ENCODE measurements at places on chromosomes 1 and 21.

- no peak for DNase-seq
These were observed 35.1 kb upstream of the PRSS38 start for GRCh38 chr1:227780101-227781044.

- no peak for DNase-seq
These were observed 191.7 kb upstream of the CAMK1G start for GRCh38 chr1:209391792-209392191.

- DNase-seq, result no peak
These were observed 391.1 kb downstream of the PLPP3 start for GRCh38 chr1:56188221-56188620.

DNA sequence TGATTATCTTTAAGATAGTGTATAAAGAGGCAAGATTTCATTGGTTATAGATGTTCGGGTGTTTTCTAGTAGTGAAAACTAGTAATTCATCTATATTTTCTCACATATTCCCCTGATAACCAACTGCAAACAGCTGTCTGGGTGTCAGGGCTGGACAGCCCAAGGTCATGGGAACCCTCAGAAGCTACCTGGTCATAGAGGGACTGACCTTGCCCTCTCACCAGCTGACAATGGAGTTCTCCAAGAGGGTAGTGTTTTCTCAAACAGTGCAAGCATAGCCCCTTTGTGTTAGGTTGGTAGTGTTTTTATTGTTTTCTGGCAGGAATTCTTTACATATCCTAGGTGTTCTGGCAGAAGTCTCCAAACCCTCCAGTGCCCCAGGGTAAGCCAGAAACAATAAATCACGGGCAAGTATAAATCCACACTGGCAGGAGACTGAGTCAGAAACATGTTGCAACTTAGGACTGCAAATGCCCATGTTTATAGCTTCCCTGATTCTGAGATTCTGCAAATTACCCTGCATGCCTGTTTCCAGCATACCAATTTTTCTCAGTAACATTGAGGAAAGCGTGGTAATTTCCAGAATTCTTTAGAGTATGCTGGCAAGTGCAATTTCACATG lies 82.8 kb upstream of the ATP1A1 start:
- no peak for DNase-seq

- DNase-seq, result no peak
These were observed 15.8 kb downstream of the TRIM45 start for GRCh38 chr1:117105722-117106121.
